ENCODE measurements at places on chromosomes 7 and 10.

DNA sequence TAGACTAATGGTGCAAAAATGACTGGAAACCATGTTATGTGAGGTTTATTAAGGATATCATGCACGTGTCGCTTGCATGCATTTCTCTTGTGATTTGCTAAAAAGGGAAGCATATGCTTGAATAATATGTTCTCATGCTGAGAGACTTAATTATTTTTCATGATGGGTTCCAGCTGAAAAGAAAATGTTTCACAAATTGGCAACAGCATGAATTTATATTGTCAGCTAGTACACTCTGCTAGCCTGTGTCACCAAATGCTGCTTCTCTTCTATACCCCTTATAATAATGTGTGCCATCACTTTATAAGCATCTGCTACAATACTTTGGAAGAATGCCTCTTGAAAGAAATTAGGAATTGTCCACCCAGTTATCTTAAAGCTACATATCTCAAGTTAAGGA is 63.0 kb downstream of the GNAI1 start:
- DNase-seq = no peak

- DNase-seq = no peak
Measured at GRCh38 chr7:100604028-100604975, 2.1 kb downstream of the PCOLCE start.

GRCh38 chr10:106175760-106176377 is 988.6 kb downstream of the SORCS1 start:
- DNase-seq = no peak

- no peak for DNase-seq
Measured at GRCh38 chr7:78063758-78064157, 265.2 kb downstream of the PHTF2 start.
